ENCODE measurements at places on chromosomes 2 and 18.
A peak's percentile ranks its signal among the peaks of the same experiment; 100 is the strongest.

GRCh38 chr18:59783138-59783537 lies 85.9 kb upstream of the CCBE1 start:
- peak; percentile 35 for DNase-seq

DNA sequence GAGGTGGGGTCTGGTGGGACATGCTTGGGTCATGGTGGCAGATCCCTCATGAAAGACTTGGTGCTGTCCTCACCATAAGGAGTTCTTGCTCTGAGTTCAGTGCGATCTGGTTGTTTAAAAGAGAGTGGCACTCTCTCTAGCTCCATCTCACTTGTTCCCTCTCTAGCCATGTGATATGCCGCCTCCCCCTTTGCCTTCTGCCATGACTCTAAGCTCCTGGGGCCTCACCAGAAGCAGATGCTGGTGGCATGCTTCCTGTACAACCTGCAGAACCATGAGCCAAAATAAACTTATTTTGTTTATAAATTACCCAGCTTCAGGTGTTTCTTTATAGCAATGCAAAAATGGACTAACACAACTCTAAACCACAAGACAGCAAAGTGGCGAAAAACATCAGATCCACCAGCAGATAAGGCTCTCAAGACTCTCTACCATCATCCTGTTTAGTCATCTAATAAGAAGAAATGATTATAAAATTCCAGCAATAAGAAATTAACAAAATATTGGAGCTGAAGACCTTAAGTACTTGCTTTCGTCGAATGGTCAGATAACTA lies 75.5 kb downstream of the OLA1 start:
- DNase-seq = no peak

DNA sequence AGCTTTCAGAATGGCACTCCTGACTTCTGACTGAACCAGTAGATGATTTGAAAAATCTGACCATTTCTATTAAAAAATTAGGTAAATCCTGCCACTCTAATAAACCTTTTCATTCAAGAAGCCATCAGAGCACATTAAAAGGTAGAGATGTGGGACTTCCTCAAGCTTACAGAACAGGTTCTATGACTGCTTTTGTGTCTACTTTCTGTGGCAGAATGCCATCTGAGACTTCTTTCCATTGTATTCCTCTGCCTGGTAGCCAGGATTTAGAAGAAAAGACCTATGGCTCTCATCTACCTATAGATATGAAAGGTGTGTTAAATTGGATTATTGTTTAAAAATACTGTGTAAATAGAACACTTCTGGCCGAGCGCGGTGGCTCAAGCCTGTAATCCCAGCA lies 99.9 kb upstream of the NABP1 start:
- no peak for DNase-seq

DNA sequence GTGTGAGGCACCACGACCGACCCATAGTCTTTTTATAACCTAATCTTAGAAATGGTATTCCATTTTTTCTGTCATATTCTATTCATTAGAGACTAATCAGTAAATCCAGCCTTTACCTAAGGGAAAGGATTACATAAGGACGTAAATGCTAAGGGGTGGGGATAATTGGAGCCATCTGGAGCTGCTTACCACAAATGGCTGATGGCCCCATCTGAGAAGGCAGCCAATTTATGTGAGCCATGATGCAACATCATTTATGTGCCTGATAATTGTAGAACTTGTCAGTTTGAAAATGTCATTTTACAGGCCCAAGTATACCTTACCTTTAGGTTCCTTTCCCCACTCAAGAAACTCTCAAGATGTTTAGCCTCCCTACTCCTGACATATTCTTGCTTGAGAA lies 44.0 kb downstream of the ARHGEF33 start:
- DNase-seq = no peak

DNA sequence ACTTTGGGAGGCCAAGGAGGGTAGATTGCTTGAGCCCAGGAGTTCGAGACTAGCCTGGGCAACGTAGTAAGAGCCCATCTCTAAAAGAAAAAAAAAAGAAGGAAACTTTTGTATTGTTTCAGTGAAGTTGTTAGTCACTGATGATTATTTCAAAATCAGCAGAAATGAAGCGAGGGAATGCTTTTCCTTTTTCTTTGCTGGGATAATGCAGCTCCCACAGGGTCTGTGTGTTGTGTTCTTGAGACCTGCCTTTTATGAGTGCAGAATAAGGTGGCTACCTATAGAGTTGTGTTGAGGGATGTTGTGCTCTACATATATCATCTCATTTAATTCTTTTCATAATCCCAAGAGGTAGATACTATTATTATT lies 11.7 kb downstream of the TM4SF20 start:
- no peak for DNase-seq

DNA sequence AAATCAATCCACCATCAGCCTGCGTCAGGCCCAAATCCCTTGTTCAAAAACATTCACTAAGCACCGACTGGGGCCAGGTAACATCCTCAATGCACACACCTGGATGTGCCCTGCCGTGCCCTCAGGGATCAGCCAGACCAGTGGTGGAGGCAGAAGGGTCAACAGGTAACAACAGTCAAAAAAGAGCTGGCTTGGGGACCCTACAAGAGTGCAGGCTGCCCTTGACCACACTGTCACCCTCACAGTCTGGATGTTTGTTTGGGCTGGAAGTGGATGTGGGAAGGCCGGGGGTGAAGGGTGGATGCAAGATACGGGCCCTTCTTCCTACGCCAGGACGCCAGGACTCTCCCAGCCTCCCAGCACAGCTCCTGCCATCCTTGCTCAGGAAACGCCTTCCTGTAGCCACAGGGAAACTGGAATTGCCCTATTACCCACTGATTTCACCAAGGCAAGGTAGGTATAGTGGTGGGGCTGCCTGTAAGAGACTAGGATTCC lies 2.7 kb downstream of the BIN1 start:
- DNase-seq = no peak
